Activated CD4-positive, alpha-beta memory T cell treated with anti-CD3 and anti-CD28 coated beads for 36 hours (primary cell): ENCODE measurements at places on chromosomes 12 and 14. TPM values are rescaled to one million over a fixed set of nuclear protein-coding genes. Genes with fewer than 3 reads are reported as not detected.

- peaks cover 17% of the 10 kb centered on the region for H3K4me1 ChIP-seq
- H3K36me3 ChIP-seq = peaks cover 8% of the 10 kb centered on the region
- DNase-seq = no peak
Observed at GRCh38 chr12:132907216-132907615, 19.8 kb upstream of the CHFR start.

DNA sequence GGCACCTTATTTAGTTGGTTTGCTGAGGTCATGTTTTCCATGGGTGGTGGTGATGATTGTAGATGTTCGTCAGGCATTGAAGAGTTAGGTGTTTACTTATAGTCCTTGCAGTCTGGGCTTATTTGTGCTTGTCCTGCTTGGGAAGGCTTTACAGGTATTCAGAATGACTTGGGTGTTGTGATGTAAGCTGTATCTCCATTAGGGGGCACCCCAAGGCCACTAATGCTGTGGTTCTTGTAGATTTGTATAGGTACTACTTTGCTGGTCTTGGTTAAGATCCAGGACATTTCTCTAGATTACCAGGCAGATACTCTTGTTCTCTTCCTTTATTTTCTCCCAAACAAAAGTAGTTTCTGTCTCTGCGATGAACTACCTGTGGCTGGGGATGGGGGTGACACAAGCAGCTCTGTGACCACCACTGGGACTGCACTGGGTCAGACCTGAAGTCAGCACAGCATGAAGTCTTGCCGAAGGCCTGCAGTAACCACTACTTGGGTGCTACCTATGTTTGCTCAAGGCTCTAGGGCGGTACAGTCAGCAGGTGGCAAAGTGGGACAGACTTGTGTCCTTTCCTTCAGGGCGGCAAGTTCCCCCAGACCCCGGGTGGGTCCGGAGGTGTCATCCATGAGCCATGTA lies 35.8 kb upstream of the FBXO33 start:
- peak; percentile 48 for DNase-seq
- H3K27me3 ChIP-seq = peaks cover 4% of the 10 kb centered on the region
- H3K27ac ChIP-seq = no peak overlapping the region
- no peaks in the 10 kb centered on the region for H3K36me3 ChIP-seq

ARHGEF40 gene
- total RNA-seq = 0.44 TPM

GRCh38 chr12:87925021-87925420 lies 104.2 kb downstream of the C12orf50 start:
- no peak overlapping the region for H3K27ac ChIP-seq
- no peaks in the 10 kb centered on the region for H3K4me1 ChIP-seq
- no peak overlapping the region for H3K4me3 ChIP-seq
- H3K27me3 ChIP-seq = no peaks in the 10 kb centered on the region
- no peak for DNase-seq

- H3K36me3 ChIP-seq = peaks cover 25% of the 10 kb centered on the region
- H3K4me3 ChIP-seq = no peak overlapping the region
- no peaks in the 10 kb centered on the region for H3K27me3 ChIP-seq
- no peaks in the 10 kb centered on the region for H3K4me1 ChIP-seq
- no peak overlapping the region for H3K27ac ChIP-seq
Observed at GRCh38 chr12:1197264-1198018, 206.4 kb downstream of the ERC1 start.

DNA sequence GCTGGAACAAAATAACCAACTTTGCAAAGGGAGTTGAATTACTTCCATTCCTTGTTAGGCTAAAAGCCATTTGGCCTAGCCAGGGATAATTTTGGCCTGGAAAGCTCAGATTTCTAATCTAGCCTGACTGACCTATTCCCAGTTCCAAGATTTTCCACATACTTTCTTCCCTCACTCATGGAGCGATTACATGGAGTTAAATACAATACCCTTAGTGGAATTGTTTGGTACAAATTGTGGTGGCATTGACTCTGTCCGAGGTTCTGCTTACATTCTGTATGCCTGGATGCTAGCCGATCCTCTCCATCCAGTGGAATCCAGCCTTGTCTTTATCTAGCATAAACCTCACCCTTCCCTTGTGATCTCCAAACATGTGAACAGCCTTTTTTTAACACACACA lies 965.1 kb downstream of the DIO2 start:
- no peak for DNase-seq
- no peak overlapping the region for H3K4me3 ChIP-seq
- no peaks in the 10 kb centered on the region for H3K4me1 ChIP-seq

ATF1 gene
- 50.1 TPM for total RNA-seq

GRCh38 chr14:91837076-91837475 lies 30.3 kb downstream of the TC2N start:
- DNase-seq = no peak
- no peaks in the 10 kb centered on the region for H3K36me3 ChIP-seq
- peak overlapping the region; percentile 87 for H3K4me3 ChIP-seq
- peak overlapping the region; percentile 79 for H3K27ac ChIP-seq

- H3K4me3 ChIP-seq = no peak overlapping the region
- DNase-seq = no peak
- no peaks in the 10 kb centered on the region for H3K36me3 ChIP-seq
- H3K27ac ChIP-seq = no peak overlapping the region
Observed at GRCh38 chr14:54673193-54674045, 106.5 kb downstream of the SAMD4A start.

- DNase-seq = no peak
- H3K27ac ChIP-seq = peak overlapping the region; percentile 7
- no peak overlapping the region for H3K4me3 ChIP-seq
- H3K36me3 ChIP-seq = peaks cover 7% of the 10 kb centered on the region
- H3K27me3 ChIP-seq = no peaks in the 10 kb centered on the region
Observed at GRCh38 chr14:70987041-70987440, 79.8 kb downstream of the PCNX1 start.

DNA sequence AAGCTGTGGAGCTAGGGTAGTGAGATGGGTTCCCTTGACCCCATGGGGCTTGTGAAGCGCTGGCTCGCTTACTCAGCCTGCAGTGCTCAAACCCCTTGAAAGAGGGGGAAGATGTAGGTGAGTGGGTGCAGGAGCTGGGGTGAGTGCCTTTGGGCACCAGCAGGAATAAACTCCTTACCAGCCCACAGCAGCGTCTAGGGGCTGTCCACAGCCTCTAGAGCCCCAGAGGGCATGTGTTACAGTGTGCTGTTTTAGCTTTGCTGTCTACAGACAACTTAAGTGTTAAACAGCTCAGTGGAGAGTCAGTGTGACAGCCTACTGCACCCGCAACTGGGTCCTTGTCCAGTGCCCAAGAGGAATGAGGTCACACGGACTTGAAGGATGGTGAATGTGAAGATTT lies 48.0 kb downstream of the TSPAN8 start:
- H3K27me3 ChIP-seq = no peaks in the 10 kb centered on the region
- no peak for DNase-seq
- H3K4me3 ChIP-seq = no peak overlapping the region
- no peak overlapping the region for H3K27ac ChIP-seq
- no peaks in the 10 kb centered on the region for H3K4me1 ChIP-seq
- no peaks in the 10 kb centered on the region for H3K36me3 ChIP-seq

- DNase-seq = no peak
- H3K27me3 ChIP-seq = peaks cover 36% of the 10 kb centered on the region
- H3K4me1 ChIP-seq = peaks cover 17% of the 10 kb centered on the region
- no peaks in the 10 kb centered on the region for H3K36me3 ChIP-seq
Observed at GRCh38 chr12:2642896-2643425, 151.8 kb upstream of the FKBP4 start.

DNAI7 gene
- total RNA-seq = not detected
